ENCODE measurements at places on chromosomes 1 and 21.

- DNase-seq: no peak
Observed at GRCh38 chr1:89060091-89060490, 4.9 kb downstream of the GBP1 start.

GRCh38 chr1:2204415-2205190, 10.0 kb upstream of the FAAP20 start:
- DNase-seq: no peak

DNA sequence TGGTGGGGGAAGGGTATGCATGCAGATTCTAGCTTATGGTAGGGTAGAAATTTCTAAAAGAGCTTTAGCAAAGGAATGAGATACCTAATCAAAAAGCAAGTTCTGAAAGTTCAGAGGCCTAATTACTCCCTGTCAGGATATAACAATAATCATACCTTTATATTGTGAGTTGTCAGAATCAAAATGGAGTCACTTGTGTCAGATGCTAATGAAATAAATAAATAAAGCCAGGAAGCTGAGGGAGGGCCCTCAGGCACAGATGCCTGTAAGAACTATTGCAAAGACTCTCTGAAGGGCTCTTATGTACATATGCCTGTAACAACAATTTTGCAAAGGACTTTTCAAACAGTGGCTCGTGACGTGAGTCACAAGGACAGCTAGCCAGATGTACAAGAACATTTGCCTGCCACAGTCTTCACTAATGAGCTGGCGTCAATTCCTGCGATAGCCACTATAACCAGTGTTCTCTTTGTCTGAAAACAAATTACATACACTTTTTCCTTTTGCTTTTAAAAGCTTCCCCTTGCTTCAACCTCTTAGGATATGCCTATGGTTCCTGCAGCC, 27.4 kb upstream of the DNASE2B start:
- DNase-seq: no peak

DNA sequence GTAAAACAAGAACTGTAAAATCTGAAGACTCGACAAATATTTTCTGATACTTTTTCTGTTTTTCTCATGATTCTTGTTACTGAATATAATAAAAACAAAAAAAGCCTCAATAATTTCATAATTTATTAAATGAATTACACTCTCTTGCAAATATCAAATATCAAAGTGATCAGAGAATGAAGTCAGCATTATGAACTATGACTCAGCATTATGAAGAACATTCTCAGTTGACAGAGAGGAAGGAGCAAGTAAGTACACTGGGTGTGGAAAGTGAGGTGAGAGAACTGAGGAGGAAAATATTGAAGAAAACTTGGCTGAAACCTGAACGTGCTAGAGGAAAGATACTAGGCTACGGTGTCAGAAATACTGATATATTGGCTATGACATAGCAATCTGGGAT, 529.5 kb downstream of the KCNT2 start:
- no peak for DNase-seq

- peak; percentile 50 for DNase-seq
Observed at GRCh38 chr1:198935306-198935921, 296.6 kb downstream of the PTPRC start.

DNA sequence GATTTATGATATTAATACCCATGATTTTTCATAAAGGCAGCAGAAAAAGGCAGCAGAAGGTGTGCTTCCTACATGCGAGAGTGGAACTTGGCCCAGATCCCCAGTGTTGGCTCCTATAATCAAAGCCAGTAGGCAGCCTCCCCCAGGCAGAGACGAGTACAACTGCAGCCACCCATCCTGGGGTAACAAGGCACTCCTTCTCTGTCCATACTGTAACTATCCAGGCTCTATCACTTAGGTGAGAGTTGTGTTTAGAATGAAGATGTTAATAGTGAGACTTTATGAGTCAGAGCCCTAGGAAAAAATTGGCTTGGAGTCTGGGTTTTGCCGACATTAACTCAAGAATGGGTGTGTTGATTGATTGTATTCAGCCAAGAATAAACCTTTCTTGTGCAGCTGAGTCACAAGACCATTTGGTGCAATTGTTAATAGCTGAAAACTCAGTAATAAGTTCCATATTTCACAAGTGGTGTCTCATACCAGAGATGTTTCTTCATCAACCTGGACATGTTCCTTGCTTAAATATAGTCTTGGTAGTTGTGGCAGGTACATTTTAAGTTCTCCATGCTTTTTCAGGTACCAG, 322.3 kb downstream of the DUSP10 start:
- no peak for DNase-seq
